ENCODE measurements at places on chromosomes 7 and 10. TPM values are rescaled to one million over a fixed set of nuclear protein-coding genes. Genes with fewer than 3 reads are reported as not detected.
A peak's percentile ranks its signal among the peaks of the same experiment; 100 is the strongest.

The CDK14 gene
- 0.61 TPM for total RNA-seq

The CACNB2 gene
- not detected for total RNA-seq

The COL13A1 gene
- total RNA-seq, result 0.18 TPM

The TUBB8 gene
- not detected for total RNA-seq

- DNase-seq, result no peak
Measured at GRCh38 chr10:3832022-3832786, 47.2 kb upstream of the KLF6 start.

DNA sequence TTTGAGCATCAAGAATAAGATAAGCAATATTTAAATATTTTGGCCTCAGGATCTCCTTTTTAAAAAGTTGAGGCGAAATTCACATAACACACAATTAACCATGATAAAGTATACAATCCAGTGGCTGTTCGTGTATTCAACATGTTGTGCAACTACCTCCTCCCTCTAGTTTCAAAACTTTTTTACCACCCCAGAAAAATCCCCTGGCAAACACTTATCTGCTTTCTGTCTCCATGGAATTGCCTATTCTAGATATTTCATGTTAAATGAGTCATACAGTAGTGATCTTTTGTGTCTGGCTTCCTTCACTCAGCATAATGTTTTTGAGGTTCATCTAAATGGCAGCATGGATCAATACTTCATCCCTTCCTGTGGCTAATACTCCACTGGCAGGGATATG, 31.8 kb upstream of the IL15RA start:
- no peak for DNase-seq

DNA sequence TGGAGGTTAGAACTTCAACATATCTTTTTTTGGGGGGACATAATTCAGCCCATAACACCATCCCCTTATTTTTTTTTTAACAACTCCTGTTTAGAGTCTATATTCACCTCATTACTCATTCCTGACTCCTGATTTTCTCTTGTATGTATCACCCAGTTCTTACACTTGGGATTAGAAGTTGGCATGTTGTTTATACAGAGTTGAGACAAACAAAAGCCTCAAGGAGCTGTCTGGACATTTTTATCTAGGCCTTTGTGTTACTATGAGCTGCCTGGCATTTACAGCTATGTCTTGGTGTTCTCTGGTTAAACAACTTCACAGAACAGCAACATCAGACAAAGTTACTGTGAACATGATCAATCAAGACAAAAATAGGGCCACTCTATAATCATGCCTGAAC, 517.5 kb downstream of the KIF20B start:
- DNase-seq, result no peak

GRCh38 chr7:34825221-34825620, 167.2 kb downstream of the NPSR1 start:
- DNase-seq, result no peak

DNA sequence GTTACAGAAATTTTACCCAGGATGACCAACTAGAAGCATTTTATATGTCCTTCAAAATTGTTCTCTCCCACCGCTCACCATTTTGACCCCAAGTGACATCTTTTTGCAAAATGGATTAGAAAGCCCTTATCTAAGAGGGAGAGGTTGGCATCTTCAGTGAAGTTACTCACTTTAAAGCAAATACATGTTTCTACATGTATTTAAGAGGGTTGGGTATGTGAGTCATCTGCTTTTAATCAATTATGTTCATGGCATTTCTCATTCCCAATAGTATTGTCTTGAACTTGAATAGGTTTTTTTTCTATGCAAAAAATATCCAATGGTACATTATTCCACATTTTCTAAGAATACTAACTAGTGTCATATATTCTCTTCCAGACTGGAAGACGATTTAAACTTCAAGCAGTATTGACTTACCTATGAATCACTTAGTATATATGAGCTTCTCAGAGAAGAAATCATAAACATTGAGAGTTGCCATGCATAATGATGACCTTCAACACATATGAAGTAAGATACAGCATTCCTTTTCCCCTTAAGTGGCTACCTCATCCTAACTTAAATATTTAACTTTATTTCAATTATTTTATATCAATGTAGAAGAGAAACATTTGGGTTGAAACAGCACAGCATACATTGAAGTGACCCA, 132.8 kb downstream of the POLR1F start:
- no peak for DNase-seq

DNA sequence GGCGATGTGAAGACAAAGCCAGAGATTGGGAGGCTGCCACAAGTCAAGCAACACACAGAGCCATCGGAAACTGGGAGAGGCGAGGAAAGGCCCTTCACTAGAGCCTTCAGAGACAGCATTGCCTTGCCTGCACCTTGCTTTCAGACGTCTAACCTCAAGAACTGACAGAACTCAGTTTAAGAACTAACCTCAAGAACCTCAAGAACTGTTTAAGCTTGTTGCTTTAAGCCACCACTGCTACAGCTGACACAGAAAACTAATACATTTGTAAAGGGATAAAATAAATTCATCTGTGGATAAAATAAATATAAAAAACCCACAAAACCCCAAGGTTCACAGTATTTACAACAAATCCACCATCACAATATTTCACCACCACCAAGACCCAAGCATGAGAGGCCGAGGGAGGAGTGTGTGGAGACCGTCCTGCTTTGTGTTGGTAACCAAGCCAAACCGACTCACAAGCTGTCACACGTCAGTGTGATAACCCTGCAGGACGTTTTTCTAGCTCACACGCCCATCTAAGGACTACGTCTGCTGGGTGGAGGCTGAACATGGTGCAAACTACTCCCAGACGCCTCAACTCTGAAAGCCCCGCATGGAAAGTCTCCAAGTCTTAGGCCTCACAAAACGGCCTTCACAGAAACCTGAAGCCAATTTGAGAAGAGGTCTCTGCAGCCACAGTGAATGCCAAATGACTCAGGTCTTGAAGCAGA, 116.8 kb downstream of the ABLIM1 start:
- no peak for DNase-seq

GRCh38 chr7:105653441-105654005, 72.2 kb upstream of the EFCAB10 start:
- DNase-seq, result no peak

GRCh38 chr10:119653209-119653608, 2.0 kb downstream of the BAG3 start:
- peak; percentile 31 for DNase-seq

DNA sequence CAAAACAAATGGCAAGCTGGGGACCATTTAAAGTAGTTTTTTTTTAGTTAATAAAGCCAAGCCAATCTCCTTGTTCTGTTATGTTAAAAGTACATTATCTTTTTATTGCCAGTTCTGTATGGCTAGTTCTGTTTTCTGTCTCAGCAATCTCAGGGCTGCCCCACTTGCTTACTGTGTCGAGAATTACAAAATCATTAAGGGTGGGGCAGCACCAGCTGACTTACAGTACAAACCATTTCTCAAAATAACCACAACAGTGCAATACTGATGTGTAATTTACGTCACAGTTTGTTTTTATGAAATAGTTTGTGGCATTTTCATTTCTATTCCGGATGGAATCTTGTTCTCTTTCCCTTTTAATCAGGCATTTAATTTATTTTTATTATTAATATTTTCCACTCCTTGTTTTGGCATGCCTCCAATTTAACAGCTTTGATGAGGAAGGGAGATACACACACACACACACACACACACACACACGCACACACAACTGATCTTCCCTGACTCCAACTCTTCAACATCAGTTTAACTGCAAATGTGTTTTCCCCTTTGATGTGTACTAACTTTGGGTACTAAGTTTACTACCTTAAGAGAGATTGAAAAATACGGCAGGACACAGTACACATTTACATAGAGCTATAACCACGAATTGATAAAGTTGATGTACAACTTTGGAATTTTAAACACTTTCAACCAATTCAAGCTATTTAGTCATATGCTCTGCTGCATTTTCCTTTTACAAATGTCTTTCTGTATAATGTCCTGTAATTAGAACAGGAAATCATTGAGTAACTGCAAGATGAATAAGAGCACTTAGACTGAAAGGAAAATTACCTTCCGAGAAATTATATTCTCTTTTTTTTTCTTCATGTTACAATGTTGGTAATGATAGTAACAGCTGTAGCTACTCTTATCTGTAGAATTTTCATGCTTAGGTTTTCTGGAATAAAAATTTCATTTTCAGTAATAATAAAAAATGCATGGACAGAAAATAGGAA, 91.5 kb downstream of the ARID5B start:
- DNase-seq, result peak; percentile 57

DNA sequence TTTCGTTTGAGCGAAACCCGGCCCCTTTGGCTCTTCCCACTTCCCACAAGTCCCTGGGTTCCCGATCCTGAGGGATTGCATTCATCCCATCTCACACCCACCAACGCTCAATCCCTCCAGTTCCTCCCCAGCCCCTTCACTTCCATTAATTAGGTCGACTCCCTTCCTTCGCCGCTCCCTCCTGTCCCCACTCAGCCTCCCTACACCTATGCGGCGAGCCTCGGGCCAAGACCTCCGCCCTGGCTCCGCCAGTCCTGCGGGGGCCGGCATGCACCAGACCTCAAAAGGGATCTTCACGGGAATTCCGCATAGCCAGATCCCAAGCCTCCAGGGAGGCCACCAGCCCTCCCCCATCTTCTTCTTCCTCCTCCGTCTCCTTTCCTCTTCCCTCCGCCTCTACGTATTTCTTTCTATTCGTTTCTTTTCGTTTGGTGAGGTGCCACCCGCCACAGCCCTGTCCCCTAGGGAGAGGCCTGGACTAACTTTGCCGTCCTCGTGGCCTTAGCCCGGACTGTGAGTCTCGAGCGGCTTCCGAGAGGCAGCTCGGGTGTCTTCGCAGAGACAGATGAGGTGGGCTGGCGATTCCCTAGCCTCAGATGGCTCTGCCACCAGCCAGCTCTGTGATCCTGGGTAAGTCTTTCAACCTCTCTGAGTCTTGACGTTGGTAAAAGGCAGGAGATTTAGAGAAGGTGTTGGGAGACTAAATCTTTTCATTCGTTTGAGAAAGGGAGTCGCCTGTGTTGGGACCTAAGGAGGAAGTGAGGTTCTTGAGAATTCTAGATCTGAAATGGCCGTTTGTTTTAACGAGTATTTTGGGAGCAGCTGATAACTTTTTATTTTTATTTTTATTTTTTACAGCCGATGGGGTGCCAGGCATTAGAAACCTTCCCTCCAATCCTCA, 8.1 kb upstream of the LBX1 start:
- no peak for DNase-seq

DNA sequence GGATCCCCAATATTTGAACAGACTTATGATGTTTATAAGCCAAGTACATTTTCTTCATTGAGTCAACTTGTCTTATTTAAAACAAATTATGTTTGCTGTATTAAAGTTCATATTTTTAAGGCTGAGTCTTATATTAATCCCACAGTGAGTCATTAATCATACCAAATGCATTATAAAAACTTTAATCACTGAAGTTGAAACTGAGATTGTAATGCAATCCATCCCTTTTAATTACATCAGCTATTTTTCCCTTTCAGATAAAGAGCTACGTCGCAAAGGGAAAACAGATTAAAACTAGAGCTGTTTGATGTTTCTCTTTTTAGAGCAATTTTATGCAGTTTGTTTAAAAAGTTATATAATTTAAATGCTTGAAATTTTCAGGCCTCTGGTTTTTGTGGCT, 183.0 kb downstream of the ARID5B start:
- DNase-seq, result no peak

DNA sequence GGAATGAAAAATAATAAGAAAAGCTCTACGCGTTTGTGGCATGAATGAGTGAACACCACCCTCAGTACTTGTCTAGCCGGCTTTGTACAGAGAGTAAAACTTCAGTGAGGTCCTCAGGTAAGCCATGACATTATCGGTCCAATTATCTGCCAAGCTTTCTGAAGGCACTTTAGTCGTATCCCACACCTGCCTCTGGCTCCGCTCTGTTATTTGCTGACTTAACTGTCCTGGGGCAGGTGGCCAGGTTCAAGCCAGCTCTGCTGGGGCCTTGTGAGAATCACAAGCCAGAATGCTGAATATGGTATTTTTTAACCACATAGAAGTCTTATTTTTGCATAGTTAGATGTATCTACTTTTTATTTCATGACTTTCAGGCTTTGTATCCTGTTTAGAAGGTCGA, 66.0 kb upstream of the FHIP2A start:
- DNase-seq, result no peak

GRCh38 chr10:20975236-20975635, 78.1 kb upstream of the NEBL start:
- DNase-seq, result no peak

DNA sequence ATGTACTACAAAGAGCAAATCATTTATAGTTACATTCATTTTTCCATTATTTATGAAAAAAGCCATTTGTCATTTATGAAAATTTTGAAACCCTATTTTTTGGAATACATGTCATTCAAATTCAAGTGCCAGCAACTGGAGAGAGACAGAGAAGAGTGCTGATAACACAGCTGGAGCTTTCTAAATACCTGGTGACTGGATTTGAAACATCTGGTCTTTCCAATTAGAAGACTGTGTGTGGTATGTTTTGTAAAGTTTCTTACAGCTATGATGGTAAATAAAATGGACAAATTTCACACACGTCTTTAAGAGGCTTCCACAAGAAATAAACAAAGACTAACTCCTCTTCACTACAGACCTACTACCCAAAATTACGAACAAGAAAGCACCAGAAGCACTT, 56.8 kb downstream of the CHCHD3 start:
- DNase-seq, result no peak

DNA sequence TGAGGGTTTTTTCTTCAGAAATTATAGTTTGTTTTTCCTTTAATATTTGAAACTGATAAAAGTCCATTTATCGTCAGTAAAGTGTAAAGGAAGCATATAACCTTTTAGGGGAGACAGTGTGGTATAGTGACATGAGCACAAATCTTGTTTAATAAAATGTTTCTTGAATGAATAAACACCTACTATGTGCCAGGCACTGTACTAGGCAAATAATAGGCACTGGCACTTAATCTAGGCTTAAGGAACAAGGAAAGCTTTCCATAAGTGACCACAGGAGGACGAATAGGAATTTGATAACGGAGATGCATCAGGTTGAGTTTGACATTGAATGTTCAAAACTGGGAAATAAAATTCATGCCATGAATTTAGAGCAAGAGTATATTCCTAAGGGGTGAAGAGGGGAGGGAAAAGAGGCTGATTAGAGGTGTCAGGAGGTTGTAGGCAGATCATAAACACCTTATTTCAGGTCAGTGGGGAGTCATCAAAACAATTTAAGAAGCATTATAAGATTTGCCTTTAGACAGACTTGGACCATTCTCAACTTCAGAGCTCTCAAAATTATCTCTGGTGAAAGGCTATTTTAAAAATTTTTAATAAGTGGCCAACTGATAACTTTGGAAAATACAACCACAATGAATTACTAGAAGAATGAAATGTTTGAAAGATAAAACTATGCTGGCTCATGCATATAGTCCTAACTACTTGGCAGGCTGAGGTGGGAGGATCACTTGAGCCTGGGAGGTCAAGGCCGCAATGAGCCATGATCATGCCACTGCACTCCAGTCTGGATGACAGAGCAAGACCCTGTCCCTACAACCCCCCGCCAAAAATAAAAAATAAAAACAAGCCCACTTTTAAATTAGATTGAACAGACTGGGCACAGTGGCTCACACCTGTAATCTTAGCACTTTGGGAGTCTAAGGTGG, 22.4 kb downstream of the RALA start:
- no peak for DNase-seq

GRCh38 chr7:13965077-13965476, 24.4 kb downstream of the ETV1 start:
- DNase-seq, result no peak
